ENCODE measurements at places on chromosomes 2 and 18.

DNA sequence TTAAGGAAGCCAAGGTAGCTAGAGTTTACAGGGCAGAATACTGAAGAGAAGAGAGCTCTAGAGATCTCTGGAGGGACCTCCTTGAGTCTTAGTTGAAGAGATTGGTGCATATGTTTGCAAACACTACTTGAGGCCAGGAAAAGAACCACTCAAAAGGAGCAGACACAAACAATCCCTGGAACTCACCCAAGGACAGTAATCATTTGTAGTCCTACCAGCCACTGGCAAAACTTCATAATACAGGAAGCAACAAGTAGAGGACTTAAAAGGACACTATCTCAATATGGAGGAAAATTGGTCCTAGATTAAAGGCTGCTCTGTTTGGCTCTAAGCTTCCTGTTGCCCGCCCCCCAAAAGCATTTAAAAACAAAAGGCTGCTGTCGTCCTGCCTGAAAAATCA is 46.9 kb upstream of the UBXN4 start:
- no peak for DNase-seq

DNA sequence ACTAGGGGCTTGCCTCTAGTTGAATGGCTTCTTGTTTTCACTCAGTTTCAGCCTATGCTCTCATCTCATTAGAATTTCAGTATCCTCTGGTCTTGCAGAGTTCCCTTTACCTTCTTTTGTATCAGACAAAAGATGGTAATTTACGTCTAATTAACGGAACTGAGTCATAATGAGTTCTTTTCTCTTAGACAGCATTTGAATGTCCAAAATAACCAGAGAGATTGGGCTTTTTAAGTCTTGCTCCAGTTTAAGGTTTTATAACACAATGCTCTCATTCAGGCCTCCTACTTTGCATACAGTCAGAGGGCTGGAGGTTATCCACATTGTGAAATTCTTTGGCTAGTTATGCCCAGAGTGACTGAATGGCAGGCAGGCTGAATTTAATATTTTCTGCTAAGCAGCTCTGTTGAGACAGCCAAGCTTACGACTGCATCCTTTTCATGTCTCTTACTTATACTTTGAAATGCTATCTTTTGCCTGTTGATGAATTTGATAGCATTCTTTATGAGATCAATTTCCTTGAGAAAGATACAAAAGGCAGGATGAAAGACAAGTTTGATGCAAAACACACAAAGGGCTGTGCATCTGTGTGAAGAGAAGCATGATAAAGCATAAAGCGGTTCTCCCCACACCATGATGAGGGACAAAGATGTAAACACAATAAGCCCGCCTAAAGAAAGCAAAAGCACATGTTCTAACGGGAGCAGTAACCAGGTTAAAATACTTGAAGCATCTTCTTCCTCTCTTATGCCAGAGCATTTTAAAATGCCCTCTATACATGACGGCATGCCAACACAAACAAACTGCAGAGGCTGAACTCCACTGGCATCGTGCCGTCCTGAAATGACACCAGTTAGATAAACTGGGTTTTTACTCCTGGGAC is 90.0 kb downstream of the CDH2 start:
- DNase-seq, result no peak

DNA sequence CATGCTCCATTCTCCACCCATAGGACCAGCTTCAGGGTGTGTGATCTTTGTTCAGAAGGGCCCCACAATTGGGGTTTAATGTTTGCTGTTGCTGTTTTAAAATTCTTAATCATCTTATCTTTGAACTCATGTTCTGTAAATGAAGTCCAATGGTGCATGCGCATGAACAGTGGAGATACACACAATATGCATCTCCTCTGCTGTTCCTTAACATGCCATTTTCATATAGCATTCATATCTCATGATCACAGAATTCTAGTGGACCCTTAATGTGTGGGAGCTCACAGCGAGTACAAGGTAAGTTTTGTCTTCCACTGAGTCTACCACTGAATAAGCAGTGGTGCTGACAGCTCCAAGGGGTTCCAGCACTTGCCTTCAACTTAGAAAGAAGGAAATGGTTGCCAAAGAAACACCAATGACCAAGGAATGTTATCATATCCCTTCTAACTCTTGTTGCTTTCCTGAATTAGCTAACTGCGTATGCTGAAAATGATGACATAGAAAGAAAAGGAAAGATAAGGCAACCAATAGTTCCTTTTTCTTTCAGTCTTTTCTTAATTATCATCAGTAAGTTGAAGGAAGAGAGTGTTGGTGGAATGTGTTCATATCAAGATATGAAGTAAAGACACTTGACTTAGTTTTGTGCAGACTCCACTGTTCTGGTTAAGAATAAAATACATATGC is 258.9 kb upstream of the FBXO11 start:
- DNase-seq, result no peak

DNA sequence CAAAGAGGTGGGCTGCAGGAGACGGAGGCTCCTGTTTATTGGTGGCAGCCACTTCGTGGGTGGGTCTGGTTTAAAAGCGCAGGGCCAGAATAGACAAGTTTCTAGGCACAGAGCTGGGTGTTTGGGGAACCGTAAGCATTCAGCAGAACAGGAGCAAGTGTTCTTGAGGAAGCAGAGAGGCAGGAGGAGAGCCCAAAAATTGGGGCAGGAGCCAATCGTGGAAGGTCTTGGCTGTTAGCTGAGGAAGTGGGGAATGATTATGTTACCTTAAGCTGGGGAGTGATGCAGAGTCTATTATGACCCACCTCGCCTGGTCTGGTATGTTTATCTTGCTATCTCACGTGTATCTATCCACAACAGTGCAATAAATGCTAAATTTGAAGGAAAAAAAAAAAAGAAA is 64.3 kb upstream of the ATL2 start:
- DNase-seq, result no peak

GRCh38 chr2:62054916-62055450 is 140.9 kb upstream of the B3GNT2 start:
- DNase-seq, result no peak

GRCh38 chr18:79248495-79249060 is 147.2 kb upstream of the NFATC1 start:
- no peak for DNase-seq

DNA sequence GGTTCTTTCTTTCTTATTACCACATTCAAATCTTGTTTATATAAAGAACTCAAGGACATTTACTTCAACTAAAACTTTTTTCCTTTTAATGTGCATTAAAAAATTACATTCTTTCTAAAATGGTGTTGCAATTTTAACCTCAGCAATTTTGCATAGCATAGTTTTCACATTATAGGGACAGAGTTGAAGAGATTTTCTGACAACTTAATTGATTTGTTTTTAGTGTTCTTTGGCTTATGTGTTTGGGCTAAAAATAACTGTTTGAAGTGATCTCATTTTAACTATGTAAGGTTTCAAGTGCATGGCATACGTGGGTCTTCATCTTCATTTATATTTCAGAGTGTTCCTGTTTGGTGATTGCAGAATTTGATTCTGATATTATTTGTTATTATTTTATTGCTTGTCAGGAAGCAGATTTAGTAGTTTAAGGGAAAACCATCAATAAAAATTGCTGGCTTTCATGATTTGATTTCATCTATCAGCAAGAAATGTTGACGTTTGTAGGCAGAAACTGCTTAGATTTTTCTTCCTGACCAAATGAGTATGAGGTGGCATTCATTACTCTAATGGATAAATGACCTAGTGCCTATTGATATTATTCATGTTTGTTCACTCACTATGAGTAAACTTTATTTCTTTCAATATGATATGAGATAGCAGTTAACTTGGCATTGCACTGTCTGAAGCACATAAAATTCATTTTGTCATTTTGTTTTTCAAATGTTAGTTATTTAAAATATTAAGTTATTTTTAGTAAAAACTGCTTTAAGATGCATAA is 398.4 kb downstream of the NUP35 start:
- no peak for DNase-seq

DNA sequence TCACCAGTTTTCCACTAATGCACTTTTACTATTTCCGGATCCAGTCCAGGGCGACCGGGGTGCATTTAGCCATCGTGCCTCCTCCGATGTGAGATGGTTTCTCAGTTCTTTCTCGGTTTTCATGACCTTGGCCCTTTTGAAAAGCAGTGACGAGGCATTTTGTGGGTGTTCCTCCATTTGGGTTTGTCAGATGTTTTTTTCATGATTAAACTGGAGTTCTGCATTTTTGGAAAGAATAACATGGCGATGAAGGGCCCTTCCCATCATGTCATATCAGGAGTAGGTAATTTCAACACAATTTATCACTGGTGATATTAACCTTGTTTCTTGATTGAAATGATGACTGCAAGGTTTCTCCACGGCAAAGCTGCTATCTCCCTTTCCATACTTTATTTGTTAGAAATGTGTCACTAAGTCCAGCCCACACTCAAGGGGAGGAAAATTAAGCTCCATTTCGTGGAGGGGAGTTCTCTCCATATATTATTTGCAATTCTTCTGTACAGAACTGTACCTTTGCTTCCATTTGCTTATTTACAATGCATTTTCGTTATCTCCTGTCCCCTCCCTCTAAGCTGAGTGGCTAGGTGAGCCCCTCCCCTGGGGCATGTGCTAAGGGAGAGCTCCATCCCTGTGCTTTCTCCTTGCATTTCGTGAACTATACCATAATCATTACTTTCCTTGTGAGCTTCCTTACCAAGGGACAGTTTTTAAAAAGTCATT is 8.9 kb upstream of the KLF11 start:
- DNase-seq, result no peak

Measured in thoracic aorta (tissue), 2 donors.